NCI-H187 (cell line): ENCODE measurements at places on chromosomes 1 and 21.

- no peak for DNase-seq
Observed at GRCh38 chr1:95547005-95547404, 313.0 kb downstream of the RWDD3 start.

- no peak for DNase-seq
Observed at GRCh38 chr1:41664861-41665640, 180.6 kb upstream of the EDN2 start.

DNA sequence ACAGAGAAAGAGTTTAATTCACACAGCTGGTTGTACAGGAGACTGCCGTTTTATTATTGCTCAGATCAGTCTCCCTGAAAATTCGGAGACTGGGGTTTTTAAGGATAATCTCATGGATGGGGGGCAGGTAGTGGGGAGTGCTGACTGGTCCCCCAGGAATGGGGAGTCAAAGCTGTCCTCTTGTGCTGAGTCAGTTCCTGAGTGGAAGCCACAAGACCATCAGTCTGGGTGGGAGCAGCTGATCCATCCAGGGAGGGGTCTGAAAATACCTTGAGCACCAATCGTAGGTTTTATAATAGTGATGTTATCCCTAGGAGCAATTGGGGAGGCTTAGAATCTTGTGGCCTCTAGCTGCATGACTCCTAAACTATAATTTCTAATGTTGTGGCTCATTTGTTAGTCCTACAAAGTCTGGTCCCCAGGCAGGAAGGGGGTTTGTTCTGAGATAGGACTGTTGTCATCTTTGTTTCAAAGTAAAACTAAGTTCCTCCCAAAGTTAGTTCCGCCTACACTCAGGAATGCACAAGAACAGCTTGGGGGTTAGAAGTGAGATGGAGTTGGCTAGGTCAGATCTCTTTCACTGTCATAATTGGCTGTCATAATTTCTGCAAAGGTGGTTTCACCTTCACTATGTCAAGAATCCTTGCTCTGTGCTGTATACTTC is 50.3 kb downstream of the TRAF5 start:
- DNase-seq: no peak

DNA sequence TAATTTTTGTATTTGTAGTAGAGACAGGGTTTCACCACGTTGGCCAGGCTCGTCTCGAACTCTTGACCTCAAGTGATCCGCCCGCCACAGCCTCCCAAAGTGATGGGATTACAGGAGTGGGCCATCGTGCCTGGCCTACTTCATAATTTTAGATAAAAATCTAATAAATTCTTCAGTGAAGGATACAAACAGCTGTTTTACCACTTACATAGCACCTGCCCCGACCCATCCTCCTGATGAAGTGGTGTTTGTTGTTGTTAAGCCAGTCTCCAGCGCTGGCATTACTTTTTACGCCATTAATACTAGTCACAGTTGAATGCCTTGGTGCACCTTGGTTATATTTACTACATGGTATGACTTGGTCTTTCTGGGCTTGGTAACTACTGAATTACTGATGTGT is 12.3 kb upstream of the RAP1GAP start:
- no peak for DNase-seq

DNA sequence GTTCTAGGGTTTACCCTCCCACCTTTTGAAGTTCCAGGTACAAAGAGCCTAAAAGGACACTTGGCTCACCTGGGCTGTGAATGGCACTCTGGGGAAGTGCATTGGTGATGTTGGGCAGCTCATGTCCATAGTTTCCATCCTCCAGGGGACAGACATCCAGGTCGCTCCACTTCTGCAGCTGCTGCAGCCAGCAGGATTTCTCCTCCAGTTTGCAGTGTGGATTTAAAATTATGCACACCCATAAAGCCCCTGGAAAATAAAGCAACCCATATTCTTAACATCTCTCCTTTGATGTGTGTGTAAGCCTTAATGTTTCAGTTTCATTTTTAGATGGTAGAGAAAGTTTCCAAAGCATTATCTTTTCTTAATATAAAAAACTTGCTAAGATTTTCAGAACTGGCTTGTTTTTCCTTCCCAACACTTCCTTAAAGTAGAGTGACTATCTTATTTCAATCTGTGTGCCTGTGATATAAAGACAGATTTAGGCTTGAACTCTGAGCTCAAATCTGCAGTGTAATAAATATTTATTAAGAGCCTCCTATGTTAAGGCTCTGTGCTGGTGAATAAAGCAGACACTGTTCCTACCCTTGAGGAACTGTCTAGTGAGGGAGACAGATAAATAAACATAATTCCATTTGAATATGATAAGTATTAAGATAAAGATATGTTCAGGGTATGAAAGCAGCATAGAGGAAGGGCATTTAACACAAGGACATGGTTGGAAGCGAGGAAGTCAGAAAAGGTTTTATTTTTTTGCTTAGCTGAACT is 39.1 kb downstream of the UROD start:
- no peak for DNase-seq

GRCh38 chr1:219771080-219771479 is 157.3 kb downstream of the SLC30A10 start:
- no peak for DNase-seq

DNA sequence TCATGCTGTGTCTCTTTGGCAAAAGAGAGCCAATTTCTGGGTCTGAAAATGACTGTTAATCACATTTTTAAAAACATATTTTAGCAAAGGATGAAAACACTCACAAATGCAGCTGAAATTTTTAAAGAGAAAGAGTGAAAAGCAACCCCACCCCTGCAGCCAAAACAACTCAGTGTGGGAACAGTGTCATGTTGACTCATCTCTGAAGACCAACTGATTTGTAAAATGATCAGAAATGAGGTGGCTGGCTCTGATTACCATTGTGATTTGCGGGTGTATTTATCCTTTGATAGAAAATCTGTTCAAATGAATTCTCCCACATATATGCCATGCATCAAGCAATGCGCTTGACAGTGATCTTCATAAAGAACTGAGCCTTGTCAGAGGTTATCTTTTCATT is 287.0 kb upstream of the ESRRG start:
- no peak for DNase-seq

GRCh38 chr1:92784021-92784638 is 778 bp downstream of the EVI5 start:
- DNase-seq: no peak

GRCh38 chr1:119108988-119109387 is 31.5 kb downstream of the WARS2 start:
- no peak for DNase-seq

GRCh38 chr1:7103361-7103782 is 318.1 kb downstream of the CAMTA1 start:
- DNase-seq: no peak

DNA sequence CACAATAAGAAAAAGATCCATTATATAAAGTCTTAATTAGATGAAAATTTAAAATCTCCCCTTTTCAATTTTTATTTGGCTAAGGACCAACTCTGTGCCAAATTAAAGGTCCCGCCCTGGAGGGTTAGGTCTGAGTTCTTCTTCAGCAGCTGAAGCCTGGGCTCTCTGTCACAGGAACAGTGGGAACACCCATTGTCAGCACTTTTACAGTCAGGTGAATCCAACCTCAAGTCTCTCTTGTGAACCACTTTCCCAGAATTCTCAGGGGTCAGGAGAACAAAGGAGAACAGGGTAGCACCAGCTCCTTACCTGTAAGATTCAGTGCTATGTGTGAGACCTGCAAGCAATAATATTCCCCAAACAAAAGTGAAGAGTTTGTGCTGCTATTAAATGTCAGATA is 25.1 kb upstream of the HJV start:
- DNase-seq: no peak

DNA sequence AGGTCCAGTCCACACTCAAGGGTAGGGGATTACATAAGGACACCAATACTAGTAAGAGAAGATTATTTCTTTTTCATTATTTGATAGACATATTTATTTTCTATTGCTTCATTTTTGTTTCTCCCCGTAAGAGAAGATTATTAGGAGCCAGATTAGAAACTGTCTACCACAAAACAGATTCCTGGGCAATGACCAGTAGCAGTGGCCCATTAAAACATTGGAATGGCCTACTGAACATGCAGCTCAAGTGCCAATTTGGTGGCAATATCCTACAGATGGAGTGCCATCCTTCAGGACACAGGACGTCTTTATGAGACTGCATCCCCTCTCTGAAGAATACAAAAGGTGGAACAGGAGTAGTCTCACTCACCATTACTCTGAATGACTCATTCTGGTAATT is 34.0 kb upstream of the ARHGAP29 start:
- no peak for DNase-seq

DNA sequence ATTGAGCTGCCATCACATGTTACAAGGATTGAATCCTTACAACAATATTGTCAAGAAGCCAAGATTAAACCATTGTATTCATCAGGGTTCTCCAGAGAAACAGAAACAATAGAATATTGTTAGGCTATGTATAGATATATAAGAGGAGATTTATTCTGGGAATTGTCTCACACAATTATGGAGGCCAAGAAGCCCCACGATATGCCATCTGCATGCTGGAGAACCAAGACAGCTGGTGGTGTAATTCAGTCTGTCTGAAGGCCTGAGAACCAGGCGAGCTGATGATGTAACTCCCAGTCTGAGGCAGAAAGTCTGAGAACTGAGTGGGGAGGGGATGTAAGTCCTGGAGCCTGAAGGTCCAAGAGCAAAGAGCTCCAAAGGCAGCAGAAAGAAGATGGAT is 14.5 kb upstream of the TTF2 start:
- no peak for DNase-seq

DNA sequence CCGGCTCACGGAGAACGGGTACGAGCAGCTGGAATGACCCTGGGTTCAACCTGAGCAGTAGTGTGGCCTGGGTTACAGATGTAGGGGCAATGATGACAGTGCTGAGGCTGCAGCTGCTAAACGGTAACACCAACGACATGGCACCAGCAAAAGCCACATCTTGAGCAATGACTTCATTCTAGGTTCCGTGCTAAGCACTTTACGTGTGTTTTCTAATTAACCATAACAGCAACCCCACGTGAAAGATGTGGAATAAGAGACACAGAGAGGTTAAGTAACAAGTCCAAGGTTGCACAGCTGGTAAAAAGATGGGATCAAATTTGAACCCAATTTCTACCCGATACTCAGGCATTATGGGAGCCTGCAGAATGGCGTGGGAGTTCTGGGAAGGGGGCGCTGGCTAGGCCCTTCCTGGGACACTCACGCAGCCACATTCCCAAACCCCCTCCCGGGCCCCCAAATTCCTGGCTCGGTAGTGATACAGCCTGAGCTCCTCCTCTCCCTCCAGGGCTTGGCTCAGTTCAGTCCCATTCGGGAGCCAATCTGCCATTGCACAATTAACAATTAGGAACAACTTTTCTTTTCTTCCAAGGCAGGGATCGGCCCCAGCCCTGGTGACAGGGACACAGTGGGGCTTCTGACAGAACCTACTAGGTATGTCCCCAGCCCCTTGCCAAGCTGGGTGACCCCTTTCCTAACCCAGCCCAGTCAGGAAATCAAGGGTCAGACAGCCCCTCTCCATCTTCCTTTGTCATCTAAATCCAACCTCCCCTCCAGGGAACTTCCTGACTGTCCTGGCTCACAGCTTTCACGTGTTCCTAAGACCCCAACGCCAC is 23.8 kb upstream of the ECE1 start:
- no peak for DNase-seq

DNA sequence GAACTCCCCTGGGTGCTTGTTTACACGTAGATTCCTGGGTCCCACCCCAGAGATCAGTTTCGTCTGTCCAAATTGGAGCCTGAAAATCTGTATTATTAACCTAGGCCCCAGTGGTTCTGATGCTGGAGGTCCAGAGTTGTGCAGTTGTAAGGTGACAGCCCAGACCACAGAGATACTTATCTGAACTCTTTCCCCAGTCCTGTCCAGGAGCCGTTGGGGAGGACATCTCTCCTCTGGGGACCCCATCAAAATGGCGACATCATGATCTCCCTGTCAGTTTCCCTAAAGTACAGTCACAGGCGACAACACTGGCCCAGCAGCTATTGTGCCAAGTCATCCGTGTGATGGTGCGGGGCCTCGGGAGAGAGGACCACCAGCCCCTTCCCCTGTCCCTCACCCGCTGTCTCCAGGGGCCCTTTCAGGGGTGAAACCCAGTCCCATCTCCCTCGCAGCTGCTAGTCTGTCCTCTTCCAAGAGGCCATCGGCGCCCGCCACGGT is 749 bp upstream of the EFHD2 start:
- DNase-seq: no peak

DNA sequence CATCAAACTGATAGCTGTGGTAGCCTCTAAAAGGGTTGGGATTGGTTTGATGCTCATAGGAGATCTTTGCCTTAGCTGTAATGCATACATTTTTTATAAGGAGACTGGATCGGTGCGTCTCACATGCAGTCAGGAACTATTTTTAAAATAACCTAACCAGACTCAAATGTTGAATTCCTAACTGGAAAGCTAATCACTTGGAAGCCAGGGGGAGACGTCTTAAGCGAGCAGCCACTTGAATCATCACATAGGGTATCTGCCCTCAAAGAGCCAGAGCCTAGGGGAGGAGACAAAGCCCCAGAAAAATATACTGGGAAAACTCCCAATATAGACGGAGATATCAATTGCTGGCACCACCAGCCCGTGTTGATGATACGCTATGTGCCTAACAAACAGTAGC is 61.7 kb upstream of the PUM1 start:
- DNase-seq: no peak

- DNase-seq: no peak
Observed at GRCh38 chr1:201693890-201694607, 134.9 kb upstream of the IPO9 start.

DNA sequence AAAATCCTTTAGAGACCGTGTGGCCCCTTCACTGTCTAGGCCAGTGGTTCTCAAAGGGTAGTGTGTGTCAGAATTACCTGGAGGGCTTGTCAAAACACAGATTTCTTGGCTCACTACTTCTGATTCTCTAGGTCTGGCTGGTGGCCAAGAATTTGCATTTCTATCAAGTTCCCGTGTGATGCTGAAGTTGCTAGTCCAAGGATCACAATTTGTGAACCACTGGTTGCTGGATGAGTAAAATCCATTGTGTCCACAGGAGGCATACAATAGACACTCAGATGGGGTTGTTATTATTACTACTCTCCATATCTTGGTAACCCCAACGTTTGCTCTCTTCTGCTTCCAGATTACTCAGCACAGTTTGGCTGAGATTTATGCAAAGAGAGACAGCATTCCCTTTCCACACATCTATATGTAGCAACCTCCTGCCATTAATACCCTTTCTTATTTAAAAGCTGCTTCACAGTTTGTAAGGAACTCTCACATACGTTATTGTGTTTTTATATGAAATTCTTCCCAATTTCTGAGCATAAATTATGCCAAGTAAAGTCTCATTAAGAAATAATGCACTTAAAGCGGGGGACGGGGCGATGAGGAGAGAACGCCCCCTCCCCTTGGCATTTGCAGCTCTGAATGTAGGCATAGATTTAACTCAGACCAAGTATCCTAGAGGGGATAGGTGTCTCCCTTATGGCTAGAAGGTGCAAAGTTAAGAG is 720 bp upstream of the TMCC2 start:
- DNase-seq: no peak

DNA sequence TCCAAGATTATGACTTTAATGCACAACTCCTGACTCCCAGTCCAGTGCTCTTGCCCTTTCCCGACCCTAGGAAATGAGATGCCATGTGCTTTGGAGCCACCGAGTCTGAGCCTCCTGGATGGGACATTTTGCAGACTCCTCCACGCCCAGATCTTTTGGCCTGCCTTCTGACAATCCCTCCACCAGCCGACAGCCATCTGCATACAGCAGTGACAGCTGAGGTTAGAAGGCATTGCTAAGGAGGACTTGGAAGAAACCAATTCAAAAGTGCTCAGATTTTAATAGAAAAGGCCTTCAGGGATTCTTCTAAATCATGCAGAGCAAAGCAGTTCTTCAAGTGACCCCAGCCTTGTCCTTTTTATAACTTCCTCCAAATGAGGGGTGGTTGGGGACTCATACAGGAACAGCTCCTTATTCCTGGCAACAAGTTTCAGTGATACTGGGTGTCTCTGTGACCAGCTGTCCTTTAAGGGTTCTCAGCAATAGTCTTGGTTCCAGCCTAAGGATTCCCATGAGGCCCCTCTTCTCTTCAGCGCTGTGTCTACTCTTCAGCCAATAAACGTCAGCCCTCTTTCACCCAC is 369.3 kb downstream of the PBX1 start:
- DNase-seq: no peak
